Stimulated activated naive CD4-positive, alpha-beta T cell treated with Interleukin-2 at 50 U/mL for 16 hours (primary cell): ENCODE measurements at places on chromosomes 12 and 14.

DNA sequence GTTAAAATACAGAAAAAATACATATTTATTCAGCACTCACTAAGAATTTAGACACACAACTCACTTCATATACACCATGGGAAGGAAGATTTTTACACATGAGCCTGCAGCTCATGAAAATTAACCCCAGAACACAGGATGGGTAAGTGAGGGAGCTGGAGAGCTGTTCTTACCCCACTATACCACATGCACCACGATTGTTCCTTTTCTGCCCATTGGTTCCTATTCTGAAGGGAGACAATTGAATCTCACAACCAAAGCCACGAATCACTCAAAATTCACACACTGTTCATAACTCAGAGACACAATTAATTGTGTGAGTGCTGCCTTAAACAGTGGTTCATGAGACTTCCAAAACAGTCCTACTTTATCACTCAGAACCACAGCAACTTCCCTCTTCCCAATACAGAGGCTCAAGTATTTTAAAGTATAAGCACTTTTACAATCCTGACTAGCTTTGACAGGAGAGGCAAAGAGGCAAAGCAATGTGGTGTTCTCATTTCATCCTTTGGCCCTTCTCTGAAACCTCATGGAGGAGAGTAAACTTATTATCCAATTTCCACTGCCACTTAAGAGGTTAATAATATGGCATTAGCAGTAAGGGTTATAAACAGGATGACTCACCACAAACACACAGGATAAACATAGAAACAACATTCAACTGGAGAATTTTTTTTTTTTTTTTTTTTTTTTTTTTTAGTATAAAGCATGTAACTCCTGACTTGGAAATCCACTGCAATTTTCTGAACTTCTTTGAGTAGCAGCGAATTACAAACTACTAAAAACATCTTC is 59.5 kb downstream of the ITPR2 start:
- DNase-seq: no peak

DNA sequence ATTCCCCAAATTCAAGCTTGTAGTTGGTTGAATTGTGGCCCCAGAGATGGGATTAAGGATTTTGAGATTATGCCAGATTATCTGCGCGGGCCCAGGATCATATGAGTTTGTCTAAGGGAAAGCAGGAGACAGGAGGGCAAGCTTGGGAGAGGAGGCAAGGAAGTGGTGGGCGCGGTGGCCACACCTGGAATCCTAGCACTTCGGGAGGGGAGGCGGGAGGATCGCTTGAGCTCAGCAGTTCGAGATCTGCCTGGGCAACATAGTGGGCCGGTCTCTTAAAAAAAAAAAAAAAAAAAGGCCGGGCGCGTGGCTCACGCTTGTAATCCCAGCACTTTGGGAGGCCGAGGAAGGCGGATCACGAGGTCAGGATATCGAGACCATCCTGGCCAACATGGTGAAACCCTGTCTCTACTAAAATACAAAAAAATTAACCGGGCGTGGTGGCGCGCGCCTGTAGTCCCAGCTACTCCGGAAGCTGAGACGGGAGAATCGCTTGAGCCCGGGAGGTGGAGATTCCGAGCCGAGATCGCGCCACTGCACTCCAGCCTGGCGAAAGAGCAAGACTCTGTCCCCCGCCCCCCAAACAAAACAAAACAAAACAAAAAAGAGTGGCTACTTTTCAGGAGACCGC is 881 bp upstream of the PUS1 start:
- DNase-seq: no peak

DNA sequence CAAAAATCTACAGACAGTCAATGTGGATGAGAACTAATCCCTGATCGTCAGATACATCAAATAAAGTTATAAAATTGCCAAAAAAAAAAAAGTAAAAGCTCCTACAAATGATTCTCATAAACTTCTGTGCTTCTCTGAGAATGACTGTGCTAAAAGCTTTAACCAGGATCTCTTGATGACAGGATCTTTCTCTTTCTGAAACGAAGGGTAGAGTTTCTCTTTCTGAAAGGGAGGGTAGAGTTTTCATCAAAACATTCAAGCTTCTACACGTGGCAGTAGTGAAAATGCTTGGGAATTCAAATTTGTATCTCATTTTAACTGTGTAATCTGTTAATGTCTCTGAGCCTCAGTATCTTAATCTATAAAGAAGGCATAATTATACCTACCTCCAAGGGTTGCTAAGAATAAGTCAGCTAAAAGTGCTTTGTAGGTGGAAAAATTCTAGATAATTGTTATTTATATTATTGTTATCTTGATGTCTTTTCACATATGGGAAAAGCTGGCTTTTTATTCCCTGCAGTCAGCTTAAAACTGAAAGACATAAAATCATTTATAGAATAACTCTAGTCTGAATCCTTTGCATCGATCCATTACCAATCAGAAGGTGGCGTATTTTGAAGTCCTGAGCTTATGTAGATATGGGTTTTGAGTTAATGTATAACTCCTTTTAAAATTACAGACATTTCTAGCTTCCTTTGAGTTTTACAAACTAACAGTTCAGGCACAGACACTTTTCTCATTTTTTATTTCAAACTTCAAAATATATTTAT is 157.4 kb downstream of the DACT1 start:
- no peak for DNase-seq

- DNase-seq: no peak
Measured at GRCh38 chr12:48184549-48184922, 1.1 kb downstream of the CCDC184 start.

- DNase-seq: no peak
Measured at GRCh38 chr12:125203145-125203765, 138.0 kb downstream of the AACS start.

DNA sequence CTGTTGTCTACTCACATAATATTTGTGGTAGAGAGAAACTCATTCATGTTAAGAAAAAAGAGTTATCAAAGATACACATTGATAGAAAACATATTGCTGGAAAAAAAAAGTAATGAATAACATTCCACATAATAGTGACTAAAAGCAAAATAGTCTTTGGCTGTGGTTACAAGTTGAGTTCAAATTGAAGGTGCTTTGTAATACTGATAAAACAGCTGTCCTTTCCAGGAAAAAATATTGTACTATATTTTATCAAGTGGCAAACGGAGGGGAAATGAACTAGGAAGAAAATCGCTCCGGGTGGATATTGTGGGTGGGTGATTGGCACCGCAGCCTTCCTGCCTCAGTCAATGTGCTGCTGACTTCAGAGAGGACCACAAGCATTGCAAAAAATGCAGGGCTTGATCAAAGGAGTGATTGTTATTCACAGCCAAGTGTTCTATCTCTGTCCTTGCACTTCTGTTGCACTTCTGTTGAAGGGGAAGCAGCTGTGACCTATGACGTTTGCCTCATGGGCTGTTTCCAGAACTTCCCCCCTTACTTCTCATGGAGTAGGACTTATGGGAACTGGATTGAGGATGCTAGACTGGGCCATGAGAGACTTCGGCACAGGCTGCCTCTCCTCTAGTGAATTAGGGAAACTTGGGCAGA is 114.4 kb downstream of the VRK1 start:
- no peak for DNase-seq

GRCh38 chr14:81315341-81315740 is 84.8 kb downstream of the STON2 start:
- no peak for DNase-seq

- DNase-seq: no peak
Measured at GRCh38 chr14:24277606-24278321, 6.4 kb upstream of the RABGGTA start.

DNA sequence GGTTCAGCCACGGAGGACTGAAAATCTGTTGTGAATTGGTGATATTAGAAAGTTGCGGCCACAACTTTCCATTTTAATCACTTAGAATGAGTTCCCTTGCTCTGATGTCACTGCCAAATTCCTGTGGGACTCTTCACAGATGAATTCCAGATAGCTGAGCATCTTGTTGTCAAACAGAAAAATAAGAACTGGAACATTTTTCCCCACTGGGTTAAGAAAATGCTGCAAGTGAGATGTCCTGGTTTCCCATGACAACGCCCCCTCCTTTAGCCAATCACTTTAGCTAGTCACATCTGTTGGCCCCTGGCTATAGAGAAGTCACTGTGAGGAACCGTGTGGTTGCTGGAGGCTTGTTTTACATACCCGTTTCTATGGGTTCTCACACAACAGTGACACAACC is 135.9 kb downstream of the KTN1 start:
- DNase-seq: no peak
